ENCODE measurements at places on chromosomes 12 and 14.

- DNase-seq: no peak
Measured at GRCh38 chr14:71967704-71968103, 35.5 kb downstream of the RGS6 start.

DNA sequence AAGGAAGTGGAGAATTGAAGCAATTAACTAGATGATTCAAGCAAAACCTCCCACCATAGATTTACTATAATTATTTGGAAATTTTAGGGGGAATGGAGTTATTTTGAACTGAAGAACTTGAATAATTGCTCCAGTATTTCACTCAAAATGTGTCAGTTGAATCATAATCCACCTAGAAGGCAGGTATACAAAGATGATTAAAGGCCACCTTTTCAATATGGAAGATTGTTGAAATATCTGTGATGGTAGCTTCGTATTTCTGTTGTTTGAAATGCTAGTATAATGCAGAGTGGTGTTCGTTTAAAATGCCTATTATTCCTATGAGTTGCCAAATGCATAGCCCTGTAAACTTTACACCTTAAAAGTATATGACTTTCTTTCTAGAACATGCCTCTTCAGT, 3.1 kb downstream of the HMGA2 start:
- no peak for DNase-seq

GRCh38 chr14:94485944-94486841, 10.2 kb upstream of the SERPINA9 start:
- peak; percentile 72 for DNase-seq

DNA sequence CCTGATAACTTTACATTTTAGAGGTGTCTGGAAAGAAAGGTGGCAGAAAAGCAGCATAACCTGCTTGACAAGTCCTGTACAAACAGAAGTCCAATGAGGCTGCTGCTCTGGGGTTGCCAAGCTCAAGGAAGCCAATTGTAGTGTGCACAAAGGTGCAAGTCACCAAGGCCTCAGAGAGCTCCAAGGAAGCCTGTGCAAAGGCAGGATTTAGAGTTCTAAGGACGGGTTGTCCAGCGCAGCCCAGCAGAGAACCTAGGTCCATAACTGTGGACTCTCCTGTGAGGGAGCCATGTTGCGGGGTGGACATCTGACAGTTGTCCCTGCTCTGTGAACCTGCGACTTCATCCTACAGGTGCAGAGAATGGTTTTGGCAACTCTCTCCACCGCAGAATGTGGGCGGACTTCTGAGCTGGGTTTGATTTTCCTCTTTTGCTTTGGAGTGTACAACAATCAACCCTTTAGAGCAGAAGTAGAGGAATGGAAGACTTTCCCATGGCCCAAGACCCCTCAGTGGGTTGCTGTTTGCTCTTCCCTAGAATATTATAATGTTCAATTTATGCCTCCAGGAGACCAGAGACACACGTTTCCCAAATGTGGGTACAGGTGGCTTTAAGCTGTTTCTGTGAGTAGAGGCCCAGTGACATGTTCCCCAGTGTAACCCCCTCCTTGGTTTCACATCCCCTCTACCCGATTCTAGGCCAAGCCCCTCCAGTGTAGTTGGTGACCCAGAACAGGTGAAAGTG, 81.0 kb downstream of the ETV6 start:
- DNase-seq: peak; percentile 32

DNA sequence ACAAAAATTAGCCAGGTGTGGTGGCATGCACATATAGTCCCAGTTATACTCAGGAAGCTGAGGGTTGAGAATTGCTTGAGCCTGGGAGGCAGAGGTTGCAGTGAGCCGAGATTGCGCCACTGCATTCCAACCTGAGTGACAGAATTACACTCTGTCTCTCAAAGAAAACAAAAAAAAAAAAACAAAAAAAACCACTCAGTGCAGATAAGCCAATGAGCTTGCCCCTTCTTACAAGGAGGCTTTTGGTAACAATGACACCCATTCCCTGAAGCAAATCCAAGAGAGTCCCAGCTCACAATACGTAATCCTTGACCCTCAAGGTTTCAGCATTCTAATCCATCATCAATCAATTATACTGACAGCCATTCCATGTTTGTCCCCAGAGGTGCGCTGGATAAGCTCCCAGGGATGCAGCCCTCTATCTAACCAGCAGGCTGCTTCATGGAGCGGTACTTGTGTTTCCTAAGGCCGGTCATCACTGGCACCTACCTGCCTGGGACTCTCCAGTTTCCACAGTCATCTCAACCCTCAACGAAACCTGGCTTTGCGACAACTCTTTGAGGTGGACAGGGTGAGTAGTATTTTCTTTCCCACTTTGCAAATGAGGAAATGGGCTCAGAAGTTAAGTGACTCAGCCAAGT, 12.4 kb downstream of the GCN1 start:
- peak; percentile 47 for DNase-seq

GRCh38 chr14:72975770-72976169, 49.5 kb downstream of the DCAF4 start:
- no peak for DNase-seq

DNA sequence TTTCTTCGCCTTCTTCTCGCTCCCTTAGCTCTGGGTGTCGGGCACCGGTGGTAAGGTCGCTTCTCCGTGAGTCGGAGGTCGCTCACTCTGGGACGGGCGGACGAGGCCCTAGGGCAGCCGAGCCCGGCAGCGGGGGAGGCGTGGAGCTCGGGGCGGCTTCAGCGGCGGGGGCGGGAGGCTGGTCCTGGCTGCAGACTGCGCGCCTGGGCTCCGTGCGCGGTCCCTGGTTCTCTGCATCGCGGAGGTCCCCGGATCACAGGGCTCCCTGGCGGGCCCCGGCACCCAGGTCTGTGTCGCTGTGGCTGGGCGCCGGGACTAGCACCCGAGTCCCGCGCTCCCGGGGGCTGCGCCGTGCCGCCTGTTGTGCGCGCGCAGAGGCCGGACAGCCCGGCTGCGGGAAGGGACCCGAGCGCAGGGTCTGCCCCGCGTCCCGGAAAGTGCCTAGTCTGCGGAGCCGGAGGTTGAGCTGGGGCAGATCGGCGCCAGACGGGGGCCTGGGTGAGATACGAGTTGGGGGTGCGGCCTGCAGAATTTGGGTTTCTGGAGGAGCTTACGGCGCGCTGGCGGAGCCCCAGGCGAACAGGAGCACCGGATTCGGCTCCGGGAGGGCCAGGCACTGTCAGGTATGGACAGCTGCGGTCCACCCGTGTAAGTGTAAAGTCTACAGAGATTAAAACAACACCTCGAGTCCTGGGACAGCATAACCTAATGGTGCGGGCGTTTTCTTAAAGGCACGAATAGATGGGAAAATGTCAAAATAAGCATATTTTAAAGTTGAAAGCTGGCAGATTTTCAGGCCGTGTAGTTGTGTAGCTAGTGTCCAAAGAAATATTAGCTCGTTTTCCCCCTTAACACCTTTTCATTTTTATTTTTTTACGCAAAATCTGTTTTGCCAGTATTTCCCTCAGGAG, 713 bp downstream of the FRMD6 start:
- peak; percentile 26 for DNase-seq

DNA sequence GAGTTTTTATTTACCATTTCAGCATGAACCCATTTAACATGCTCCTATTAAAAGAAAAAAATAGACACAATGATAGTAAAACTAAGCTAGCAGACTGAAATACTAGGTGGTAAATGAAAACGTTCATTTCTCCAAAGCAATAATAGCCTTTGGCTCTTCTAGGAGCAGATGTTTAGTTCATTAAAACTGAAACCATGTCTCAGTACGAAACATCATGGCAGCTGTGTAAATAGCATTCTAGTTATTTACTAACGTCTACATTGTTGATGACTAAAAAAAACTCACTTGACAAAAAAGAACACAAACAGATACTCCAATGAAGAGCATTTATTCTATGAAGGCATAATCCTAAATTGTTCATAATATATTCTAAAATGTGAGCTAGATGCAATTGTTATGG, 17.9 kb downstream of the RECQL start:
- DNase-seq: no peak

DNA sequence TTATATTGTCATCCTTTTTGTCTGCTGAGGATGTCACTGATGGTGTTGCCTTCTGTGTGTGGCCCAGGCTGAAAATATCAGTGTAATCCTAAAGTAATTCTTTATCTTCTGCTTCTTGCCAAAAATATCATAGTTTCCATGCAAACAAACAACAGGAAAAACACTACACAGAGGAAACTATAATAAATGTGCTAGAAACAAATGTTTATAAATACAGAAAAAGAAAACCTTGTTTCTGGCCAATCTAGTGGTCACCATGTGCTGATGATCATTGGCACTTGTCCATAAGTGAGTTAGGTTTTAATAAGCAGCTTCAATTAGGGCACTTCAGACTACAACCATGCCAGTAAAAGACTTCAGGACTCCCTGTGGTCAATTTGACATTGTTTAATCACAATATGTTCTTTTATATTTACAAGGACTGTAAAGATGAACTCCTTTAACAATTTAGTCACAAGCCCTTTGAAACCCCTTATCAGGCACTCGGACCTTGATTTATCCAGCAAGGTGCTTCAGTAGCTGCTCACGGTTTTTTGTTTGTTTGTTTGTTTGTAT, 124.8 kb downstream of the TMTC3 start:
- DNase-seq: no peak

GRCh38 chr12:123032736-123033391, 52.4 kb downstream of the ARL6IP4 start:
- DNase-seq: no peak

- no peak for DNase-seq
Measured at GRCh38 chr12:124397399-124397679, 102.4 kb downstream of the RFLNA start.
